ENCODE measurements at places on chromosomes 11 and 22. TPM values are rescaled to one million over a fixed set of nuclear protein-coding genes. Genes with fewer than 3 reads are reported as not detected.

Gene FGF4
- not detected for total RNA-seq

DNA sequence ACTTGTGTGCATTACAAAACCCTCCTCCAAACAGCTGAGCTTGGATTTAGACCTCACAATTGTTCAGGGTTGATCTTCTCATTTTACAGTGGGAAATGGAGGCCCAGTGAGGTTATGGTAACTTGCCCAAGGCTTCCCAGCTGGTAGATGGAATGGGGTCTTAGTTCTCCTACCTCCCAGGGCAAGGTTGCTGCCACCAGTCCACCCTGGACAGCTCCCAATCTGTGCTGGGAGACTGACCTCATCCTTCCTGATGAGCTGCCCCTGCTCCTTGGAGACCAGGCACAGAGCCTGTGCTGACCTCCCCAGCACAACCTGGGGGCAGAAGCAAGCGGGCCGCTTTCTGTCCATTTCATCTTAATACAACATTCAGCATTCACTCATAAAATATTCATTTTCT is 190.7 kb downstream of the ST3GAL4 start:
- H3K27me3 ChIP-seq = no peaks in the 10 kb centered on the region
- H3K36me3 ChIP-seq = no peaks in the 10 kb centered on the region
- no peaks in the 10 kb centered on the region for H3K4me1 ChIP-seq

DNA sequence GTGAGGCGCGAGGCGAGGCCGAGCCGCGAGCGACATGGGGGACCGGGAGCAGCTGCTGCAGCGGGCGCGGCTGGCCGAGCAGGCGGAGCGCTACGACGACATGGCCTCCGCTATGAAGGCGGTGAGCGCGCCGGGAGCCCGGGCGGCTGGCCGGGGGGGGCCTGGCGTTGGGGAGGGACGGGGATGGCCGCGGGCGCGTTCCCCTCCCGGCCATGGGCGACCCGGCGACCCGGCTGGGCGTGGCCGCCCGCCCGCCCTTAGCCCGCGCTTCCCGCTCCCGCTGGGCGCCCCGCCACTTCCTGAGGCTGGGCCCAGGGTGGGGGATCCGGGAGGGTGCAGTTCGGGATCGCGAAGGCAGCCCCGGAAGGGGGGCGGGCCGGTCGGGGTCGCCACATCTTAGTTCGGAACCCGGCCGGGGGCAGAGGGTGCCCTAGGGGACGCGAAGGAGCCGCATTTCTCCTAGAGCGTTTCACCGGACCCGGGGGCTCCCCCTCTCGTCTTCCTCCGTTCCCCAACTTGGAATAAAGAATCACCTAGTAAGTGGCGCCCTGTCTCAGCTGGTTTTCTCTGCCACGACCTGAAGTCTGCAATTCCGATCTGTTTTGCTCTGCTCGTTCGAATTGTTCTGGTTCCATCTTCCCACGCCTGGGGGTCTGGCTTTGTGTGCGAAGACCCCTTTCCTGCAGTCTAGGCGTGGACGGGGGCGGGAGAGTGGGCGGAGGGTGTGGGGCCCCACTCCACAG is 536 bp downstream of the YWHAH start:
- peak; percentile 40 for DNase-seq
- no peaks in the 10 kb centered on the region for H3K36me3 ChIP-seq
- no peaks in the 10 kb centered on the region for H3K27me3 ChIP-seq
- peak overlapping the region; percentile 89 for H3K27ac ChIP-seq

DNA sequence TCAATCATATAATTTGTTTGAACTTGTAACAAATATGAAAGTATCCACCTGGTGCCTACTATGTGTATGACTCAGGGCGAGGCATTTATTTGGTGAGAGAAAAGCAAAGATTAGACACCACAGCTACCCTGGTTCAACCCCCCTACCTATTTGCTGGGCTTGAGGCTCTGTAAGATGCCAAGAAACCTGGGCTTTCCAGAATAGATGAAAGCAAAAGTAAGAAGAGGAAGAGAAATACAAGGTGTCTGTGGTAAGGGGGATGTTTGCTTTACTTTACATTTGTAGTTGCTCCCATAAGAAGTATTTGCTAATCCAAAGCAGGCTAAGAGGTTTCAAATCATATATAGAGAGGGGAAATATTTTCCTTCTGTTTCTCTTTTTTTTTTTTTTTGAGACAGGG is 61.7 kb downstream of the DDI1 start:
- no peak overlapping the region for H3K27ac ChIP-seq
- no peak overlapping the region for H3K4me3 ChIP-seq
- no peaks in the 10 kb centered on the region for H3K36me3 ChIP-seq
- no peaks in the 10 kb centered on the region for H3K4me1 ChIP-seq
- DNase-seq = no peak

DNA sequence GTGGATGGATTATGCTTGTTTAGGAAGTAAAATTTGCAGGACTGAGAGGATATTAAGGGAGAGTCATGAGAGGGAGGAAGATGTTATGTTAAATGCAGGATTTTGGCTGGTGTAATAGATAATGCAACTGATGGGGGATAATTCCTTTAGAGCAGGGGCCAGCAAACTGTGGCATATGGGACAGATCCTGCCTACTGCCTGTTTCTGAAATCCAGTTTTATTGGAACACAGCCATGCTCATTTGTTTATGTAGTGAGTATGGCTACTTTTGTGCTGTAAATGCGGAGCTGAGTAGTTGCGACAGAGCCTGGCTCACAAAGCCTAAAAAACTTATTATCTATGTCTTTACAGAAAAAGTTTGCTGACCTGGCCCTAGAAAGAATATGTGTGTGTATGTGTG is 66.6 kb upstream of the MPPED2 start:
- no peaks in the 10 kb centered on the region for H3K36me3 ChIP-seq
- no peak overlapping the region for H3K27ac ChIP-seq
- H3K4me1 ChIP-seq = no peaks in the 10 kb centered on the region
- DNase-seq = no peak
- H3K4me3 ChIP-seq = no peak overlapping the region
